Suprapubic skin (tissue), 4 donors: ENCODE measurements at places on chromosomes 7 and 10. TPM values are rescaled to one million over a fixed set of nuclear protein-coding genes. Genes with fewer than 3 reads are reported as not detected.
A peak's percentile ranks its signal among the peaks of the same experiment; 100 is the strongest.

GRCh38 chr10:60414111-60414510 lies 24.4 kb upstream of the ANK3 start:
- no peaks in the 10 kb centered on the region for H3K27me3 ChIP-seq
- no peak overlapping the region for H3K4me3 ChIP-seq
- H3K4me1 ChIP-seq, result no peaks in the 10 kb centered on the region
- H3K27ac ChIP-seq, result no peak overlapping the region

DNA sequence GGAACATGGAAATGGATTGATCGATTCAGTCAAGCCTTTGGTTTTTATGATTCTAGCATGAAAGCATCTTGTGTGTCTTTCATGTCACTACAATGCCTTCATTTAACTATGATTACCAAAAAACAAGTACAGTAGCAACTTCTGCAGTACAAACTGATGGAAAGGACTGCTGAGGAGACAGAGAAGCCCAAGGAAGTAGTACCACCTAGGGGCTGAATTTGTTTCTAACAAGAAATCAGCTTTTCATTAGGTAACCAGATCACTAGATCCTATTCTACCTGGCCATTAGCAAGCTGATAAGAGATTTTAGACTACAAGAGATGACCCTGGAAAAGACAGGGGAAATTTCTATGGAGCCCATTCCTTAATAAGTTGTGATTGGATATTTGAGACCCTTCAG lies 3.2 kb upstream of the IFIT1 start:
- no peak for DNase-seq
- H3K27ac ChIP-seq, result no peak overlapping the region
- peaks cover 31% of the 10 kb centered on the region for H3K4me1 ChIP-seq
- no peaks in the 10 kb centered on the region for H3K27me3 ChIP-seq
- H3K36me3 ChIP-seq, result no peaks in the 10 kb centered on the region

- H3K4me3 ChIP-seq, result peak overlapping the region; percentile 57
- H3K27me3 ChIP-seq, result no peaks in the 10 kb centered on the region
- peaks cover 18% of the 10 kb centered on the region for H3K4me1 ChIP-seq
These were observed 622 bp downstream of the DYNC1I1 start for GRCh38 chr7:95772771-95773581.

Gene SUFU
- 20.4 TPM for total RNA-seq

Gene DGKI
- total RNA-seq, result 1.8 TPM

DNA sequence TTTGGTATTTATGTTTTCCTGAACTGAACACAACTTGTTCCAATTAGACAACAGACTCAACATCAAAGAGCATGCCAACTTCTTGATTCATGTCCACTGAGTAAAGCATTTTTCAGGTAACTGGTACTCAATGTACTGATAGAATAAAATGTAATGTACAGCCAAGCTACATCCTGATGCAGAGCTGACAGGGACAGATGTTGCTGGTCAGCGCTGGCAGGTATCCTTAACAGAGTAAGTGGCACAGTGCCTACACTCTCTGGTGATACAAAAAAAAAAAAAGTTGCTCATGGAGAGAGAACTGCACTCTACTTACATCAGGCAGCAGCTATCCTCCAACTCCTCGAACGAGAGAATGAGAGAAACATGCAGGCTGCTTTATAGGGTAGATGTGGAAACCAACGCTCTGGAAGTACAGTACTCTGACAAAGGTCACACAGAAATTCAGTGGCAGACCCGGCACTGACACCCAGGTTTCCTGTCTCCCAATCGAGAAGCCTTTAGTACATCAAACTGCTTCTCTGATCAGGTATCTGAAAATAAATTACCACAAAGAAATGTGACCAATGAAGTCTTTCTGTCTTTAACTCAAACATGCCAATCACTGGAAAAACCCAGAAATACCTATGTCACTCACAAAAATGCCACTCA lies 4.6 kb downstream of the ITGB1 start:
- H3K27ac ChIP-seq, result no peak overlapping the region
- no peak for DNase-seq
- peaks cover 78% of the 10 kb centered on the region for H3K4me1 ChIP-seq
- H3K27me3 ChIP-seq, result no peaks in the 10 kb centered on the region
- no peaks in the 10 kb centered on the region for H3K36me3 ChIP-seq
- H3K4me3 ChIP-seq, result no peak overlapping the region

GRCh38 chr7:22565315-22565811 lies 65.4 kb upstream of the STEAP1B start:
- peaks cover 52% of the 10 kb centered on the region for H3K4me1 ChIP-seq
- H3K4me3 ChIP-seq, result no peak overlapping the region
- H3K27ac ChIP-seq, result no peak overlapping the region

DNA sequence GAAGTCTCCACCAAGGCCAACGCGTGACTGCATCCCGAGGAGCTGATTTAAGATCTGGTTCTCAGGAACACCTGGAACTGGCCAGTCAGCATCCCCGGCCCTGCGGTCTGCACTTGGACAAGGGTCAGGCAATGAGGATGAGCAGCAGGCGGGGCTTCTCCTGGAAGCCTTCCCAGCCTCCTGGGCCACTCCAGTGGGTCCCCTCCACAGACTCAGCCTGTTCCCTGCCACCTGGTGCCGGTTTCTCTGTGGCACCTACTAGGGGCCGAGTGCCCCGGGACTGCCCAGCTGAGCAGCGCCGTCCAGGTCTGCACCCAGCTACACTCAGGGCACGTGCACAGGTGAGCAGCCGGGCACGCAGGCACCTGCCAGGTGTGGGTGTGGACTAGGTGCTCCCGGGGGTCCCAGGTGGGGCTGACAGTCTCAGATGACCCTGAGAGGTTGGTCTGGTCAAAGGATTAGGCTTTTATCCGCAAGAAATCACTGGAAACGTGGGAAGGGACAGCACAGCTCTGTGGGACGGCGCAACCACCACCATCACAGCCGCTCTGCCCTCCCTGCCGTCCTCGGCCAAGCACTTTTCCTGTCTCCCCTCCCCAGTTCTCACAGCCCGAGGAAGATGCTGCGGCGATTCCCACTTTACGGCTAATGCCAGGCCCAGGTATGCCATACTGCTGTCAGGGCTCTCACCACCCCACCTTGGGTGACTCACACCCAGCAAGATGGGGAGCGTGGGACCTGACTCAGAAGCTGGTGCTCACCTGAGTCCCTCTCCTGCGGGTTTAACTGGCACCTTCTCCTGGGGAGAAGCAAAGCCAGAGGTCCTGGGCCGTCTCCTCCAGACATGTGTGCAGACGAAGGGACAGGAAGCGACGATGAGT lies 166.0 kb downstream of the RNF216 start:
- no peaks in the 10 kb centered on the region for H3K27me3 ChIP-seq
- no peak overlapping the region for H3K4me3 ChIP-seq
- no peak overlapping the region for H3K27ac ChIP-seq
- peaks cover 10% of the 10 kb centered on the region for H3K36me3 ChIP-seq
- H3K4me1 ChIP-seq, result peaks cover 2% of the 10 kb centered on the region
- no peak for DNase-seq

GRCh38 chr10:45592432-45592831 lies 80.1 kb downstream of the ZFAND4 start:
- H3K27me3 ChIP-seq, result no peaks in the 10 kb centered on the region
- no peak for DNase-seq
- peaks cover 28% of the 10 kb centered on the region for H3K4me1 ChIP-seq

DNA sequence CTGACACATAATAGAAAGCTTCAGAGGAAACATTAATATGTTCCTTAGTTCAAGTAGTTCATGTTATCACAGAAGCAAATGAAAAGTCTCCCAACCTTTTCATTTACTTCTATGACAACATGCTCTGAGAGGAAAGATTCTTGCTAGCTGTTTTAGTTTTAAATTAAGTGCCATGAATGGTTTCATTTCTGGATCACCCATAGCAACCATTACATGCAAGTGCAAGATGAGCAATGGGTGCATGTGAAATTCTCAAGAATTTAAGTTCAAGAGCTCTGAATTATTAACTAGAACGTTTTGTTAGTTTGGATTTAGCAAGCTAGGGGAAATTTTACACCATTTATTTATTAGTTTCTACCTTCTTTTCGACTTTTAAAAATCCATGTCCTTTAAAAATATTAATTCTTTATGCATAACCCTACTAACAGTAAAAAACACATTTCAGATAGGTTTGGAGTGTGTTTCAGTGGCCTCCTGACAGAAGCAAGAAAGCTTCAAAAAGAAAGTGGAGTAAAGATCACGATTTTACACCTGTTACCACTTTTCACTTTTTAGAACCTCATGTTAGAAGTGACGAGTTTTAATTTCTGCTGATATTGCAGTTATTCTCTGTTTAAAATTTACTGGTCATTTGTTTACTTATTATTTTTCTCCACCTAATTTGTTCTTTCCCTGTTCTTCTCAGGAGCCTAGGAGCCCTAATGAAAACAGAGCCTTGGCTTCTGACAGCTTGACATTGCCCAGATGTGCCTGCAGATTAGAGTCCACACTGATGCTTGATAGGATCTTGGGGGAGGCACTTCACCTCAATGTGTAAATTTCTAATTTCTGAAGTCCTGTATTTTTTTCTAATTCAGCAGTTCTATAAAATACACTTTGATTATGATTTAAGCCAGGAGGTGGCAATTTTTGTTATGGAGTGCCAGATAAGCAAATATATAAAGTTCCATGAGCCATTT lies 995.3 kb upstream of the PHF14 start:
- no peak for DNase-seq
- H3K27ac ChIP-seq, result no peak overlapping the region
- H3K27me3 ChIP-seq, result no peaks in the 10 kb centered on the region
- H3K4me1 ChIP-seq, result no peaks in the 10 kb centered on the region
- H3K4me3 ChIP-seq, result no peak overlapping the region
- no peaks in the 10 kb centered on the region for H3K36me3 ChIP-seq

DNA sequence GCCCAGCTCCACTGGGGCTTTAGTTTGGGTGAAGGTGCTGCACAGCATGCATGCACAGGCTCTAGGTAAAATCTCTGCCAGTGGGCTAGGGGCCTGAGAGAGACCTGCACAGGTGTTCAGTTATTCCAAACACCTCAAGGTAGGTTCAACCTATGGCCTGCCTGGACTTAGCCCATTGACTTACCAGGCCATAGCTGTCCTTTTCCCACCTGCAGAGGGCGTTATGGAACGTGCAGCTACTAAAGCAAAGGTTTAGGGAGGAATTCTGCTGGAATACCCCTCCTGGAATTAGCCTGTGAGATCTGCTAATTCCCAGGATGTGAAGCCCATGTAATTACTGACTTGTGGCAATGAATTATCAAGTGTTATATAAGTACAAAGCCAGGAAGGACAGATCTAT lies 3.6 kb downstream of the VWC2 start:
- no peaks in the 10 kb centered on the region for H3K36me3 ChIP-seq
- peaks cover 30% of the 10 kb centered on the region for H3K4me1 ChIP-seq
- H3K27ac ChIP-seq, result no peak overlapping the region
- peaks cover 43% of the 10 kb centered on the region for H3K27me3 ChIP-seq
- DNase-seq, result no peak

Gene PDE6C
- total RNA-seq, result not detected

- no peaks in the 10 kb centered on the region for H3K36me3 ChIP-seq
- H3K27ac ChIP-seq, result no peak overlapping the region
- H3K4me1 ChIP-seq, result no peaks in the 10 kb centered on the region
- no peak overlapping the region for H3K4me3 ChIP-seq
These were observed 1396.3 kb downstream of the GATA3 start for GRCh38 chr10:9450801-9451200.

GRCh38 chr10:69434169-69434568 lies 17.1 kb upstream of the TSPAN15 start:
- no peak overlapping the region for H3K27ac ChIP-seq
- peaks cover 16% of the 10 kb centered on the region for H3K4me1 ChIP-seq
- no peaks in the 10 kb centered on the region for H3K36me3 ChIP-seq
- H3K4me3 ChIP-seq, result no peak overlapping the region

Gene ABCB8
- 34.2 TPM for total RNA-seq
